Cardiac muscle cell (in vitro differentiated cells and primary cell): ENCODE measurements at places on chromosomes 6 and 20.

GRCh38 chr20:45100563-45101245, at the start of gene KCNS1:
Gene KCNS1 (minus strand): TSS chr20:45101127. CDS start chr20:45099236, 1,891 bp downstream.
- H3K27me3 ChIP-seq: peaks cover 56% of the 10 kb centered on the region
- no peak within 1 kb of the TSS for H3K4me3 ChIP-seq
- DNase-seq: peak; percentile 49
- no peak within 1 kb of the TSS for H3K27ac ChIP-seq
- H3K36me3 ChIP-seq: no peaks in the 10 kb centered on the region
- H3K4me1 ChIP-seq: no peaks in the 10 kb centered on the region

DNA sequence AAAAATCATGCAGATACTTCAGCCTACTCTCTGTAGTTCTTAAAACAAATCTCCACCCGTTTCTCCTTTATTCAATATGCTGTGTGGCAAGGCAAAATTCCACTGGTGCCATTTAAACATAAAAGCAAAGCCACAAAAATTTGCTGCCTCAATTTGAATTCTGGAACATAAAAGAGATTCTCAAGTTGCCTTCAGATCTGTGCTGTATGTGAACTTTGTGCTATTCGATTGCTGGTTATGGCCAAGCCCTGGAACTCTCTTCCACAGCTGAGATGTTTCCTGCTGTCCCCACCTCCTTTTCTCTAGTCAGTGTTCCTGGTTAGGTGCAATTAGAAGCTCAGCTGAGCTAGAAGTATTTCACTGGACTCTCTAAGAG, 395.3 kb upstream of the BTBD3 start:
- DNase-seq: peak; percentile 2
- H3K4me3 ChIP-seq: no peak overlapping the region
- no peaks in the 10 kb centered on the region for H3K4me1 ChIP-seq
- no peak overlapping the region for H3K27ac ChIP-seq
- H3K36me3 ChIP-seq: no peaks in the 10 kb centered on the region

- H3K27ac ChIP-seq: no peak overlapping the region
- no peak overlapping the region for H3K4me3 ChIP-seq
- no peaks in the 10 kb centered on the region for H3K27me3 ChIP-seq
- H3K36me3 ChIP-seq: no peaks in the 10 kb centered on the region
These were observed 15.2 kb downstream of the APMAP start for GRCh38 chr20:24977336-24977735.

DNA sequence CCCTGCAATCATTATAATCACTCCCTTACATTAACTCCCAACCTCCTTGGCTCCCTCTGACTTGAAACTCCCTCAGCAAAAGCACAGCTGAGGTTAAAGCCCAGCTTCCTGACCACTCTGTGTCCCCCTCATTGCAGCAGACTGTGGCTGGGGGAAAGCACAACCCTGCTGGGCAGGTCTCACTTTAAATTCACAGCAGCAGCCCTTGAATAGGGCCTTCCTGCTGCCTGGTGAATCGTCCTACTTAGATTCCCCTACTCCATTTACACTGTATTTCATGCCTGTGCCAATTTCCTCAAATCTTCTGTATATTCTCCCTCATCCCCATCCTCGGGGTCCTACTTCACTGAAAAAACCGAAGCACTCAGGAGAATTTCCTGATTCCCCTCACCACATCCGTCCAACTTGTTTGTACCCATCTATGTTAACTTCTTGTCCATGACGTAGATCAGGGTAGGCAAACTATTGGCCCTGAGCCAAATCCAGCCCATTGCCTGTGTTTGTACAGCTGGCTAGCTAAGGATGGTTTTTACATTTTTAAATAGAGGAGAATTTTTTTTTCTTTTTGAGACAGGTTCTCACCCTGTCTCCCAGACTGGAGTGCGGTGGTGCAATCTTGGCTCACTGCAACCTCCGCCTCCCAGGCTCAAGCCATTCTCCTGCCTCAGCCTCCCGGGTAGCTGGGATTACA, 31.5 kb upstream of the GCM1 start:
- no peaks in the 10 kb centered on the region for H3K36me3 ChIP-seq
- no peaks in the 10 kb centered on the region for H3K27me3 ChIP-seq
- no peak overlapping the region for H3K27ac ChIP-seq
- H3K4me3 ChIP-seq: no peak overlapping the region
- peak; percentile 72 for DNase-seq
- no peaks in the 10 kb centered on the region for H3K4me1 ChIP-seq

DNA sequence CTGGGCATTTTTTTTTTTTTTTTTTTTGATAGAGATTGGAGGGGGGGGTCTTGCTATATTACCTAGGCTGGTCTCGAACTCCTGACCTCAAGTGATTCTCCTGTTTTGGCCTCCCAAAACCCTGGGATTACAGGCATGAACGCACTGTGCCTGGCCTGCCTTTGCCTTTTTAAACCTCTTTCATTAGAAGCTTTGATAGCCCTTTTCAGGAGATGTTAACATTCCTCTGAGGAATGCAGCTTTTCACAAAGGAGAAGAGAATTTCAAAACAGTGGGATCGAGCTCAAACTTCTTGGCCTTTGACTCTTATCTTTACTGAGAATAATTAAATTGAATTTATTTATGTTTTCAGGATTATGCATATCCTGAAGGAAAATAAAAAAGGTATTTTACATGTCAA, 31.3 kb downstream of the SLC26A8 start:
- H3K4me3 ChIP-seq: no peak overlapping the region
- no peaks in the 10 kb centered on the region for H3K36me3 ChIP-seq
- H3K4me1 ChIP-seq: no peaks in the 10 kb centered on the region
- no peak for DNase-seq
- no peaks in the 10 kb centered on the region for H3K27me3 ChIP-seq

DNA sequence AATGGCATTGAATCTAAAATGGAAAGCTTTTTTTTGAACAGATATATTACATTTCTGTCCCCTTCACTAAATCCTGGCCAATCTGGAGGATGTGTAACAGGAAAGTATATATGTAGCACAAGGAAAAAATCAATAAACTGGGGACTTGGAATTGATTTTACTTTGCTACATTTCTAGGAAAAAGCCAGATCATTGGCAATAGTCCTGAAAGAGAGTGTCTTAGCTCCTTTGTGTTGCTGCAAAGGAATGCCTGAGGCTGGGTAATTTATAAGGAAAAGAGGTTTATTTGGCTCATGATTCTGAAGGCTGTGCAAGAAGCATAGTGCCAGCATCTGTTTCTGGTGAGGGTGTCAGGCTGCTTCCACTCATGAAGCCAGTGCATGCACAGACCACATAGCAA, 574.9 kb downstream of the HTR1B start:
- DNase-seq: no peak
- H3K27ac ChIP-seq: no peak overlapping the region
- H3K4me1 ChIP-seq: no peaks in the 10 kb centered on the region
- no peak overlapping the region for H3K4me3 ChIP-seq
- no peaks in the 10 kb centered on the region for H3K36me3 ChIP-seq
- no peaks in the 10 kb centered on the region for H3K27me3 ChIP-seq

GRCh38 chr20:32495949-32496348, 89.2 kb downstream of the NOL4L start:
- no peak overlapping the region for H3K4me3 ChIP-seq
- no peak for DNase-seq
- no peak overlapping the region for H3K27ac ChIP-seq
- peaks cover 25% of the 10 kb centered on the region for H3K4me1 ChIP-seq
- H3K27me3 ChIP-seq: no peaks in the 10 kb centered on the region

DNA sequence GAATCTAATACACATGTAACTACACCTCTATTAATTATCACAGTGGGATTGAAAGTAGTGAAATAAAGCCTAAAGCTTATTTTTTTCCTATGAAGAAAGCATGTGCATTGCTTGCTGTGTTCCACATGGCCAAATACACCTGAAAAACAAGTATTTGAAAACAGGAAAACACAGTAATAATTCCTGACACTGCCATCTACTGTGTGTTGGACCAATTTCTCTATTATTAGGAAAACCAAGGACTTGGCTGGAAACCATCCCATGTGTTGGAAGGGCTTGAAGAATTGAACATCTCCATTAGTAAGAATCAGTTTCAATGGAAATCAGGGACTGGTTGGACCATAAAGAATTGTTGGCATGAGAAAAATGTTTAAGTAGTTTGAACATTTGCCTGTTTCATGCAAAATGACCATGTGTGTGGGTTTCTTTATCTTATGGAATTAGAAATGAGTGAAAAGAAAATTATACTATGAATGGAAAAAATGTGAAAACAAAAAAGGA, 124.1 kb downstream of the PHF3 start:
- H3K4me1 ChIP-seq: no peaks in the 10 kb centered on the region
- H3K27me3 ChIP-seq: no peaks in the 10 kb centered on the region
- H3K27ac ChIP-seq: no peak overlapping the region
- H3K4me3 ChIP-seq: no peak overlapping the region

DNA sequence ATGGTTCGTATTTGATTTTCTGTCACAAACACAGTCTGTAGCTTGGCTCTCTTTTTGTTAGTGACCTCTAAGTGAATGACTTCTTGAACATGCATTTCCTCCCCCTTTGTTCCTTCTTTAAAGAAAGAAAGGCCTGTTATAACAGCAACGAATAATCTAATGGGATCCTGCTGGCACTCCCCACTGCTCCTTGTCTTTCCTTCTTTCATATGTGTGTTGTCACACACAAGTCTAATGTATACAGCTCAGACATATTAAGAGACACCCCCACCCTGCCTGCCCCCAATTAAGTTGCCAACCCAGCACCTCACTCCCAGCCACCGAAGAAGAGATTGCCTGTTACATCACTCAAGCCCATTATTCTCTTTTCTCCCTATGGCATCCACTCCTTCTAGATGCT, 4.9 kb upstream of the SAMD5 start:
- H3K27ac ChIP-seq: no peak overlapping the region
- no peak overlapping the region for H3K4me3 ChIP-seq
- H3K27me3 ChIP-seq: peaks cover 43% of the 10 kb centered on the region
- H3K4me1 ChIP-seq: no peaks in the 10 kb centered on the region

DNA sequence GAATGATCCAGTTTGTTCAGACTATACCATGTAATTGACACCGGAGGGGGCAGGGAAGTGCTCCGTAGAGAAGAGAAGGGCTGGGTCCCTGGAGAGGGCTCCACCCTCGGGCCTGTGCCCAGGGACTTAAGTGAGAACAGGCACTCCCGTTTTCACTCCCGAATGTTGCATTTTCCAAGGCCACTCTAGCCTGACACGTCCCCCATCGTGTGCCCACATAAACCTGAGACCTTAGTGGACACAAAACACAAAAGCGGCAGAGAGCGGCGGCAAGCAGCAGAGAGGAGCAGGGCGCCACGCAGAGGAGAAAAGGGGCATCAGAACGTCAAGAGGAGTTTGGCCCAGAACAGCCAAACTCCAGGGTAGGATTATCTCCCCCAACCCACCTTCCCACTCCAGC, 1405.1 kb downstream of the GRIK2 start:
- H3K36me3 ChIP-seq: no peaks in the 10 kb centered on the region
- DNase-seq: no peak
- H3K27me3 ChIP-seq: no peaks in the 10 kb centered on the region
- no peak overlapping the region for H3K27ac ChIP-seq

- no peaks in the 10 kb centered on the region for H3K36me3 ChIP-seq
- DNase-seq: no peak
- no peak overlapping the region for H3K4me3 ChIP-seq
- no peak overlapping the region for H3K27ac ChIP-seq
- H3K27me3 ChIP-seq: no peaks in the 10 kb centered on the region
These were observed 36.7 kb downstream of the AGPAT4 start for GRCh38 chr6:161237176-161237575.

DNA sequence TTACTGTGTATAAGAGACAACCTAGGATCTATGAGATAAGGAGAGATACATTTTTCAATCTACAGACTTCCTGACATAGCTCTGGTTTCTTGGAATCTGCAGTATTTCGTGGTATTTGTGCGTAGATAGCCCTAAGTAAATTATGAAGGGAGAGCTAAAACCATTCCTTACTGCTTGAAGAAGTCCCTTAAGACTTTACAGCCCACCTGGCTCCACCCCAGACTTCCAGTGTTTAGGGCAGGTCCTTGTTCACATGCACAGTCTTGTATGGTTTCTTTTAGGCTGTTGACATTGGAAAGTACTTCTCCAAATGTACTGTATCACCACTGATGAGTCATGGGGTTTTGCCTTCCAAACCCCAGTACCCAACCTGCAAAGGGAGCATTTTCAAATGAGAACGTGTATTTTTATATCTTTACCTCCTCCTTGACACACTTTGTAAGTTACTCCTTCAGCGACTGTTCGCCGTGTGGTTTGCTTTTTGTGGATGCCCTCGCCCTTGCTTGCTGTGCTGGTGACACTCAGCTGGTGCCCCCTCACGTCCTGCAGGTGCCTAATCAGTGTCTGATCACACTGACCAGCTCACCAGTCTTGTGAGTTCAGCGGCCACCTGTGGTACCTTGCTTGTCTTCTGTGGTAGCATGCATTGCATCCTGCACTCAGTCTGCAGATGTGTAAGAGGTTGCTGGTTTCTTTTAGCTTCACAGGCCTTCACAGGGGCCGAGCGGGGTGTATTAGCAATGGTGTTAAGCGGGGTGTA, 73.3 kb downstream of the IGF2R start:
- H3K4me3 ChIP-seq: no peak overlapping the region
- H3K27ac ChIP-seq: no peak overlapping the region
- H3K4me1 ChIP-seq: no peaks in the 10 kb centered on the region

DNA sequence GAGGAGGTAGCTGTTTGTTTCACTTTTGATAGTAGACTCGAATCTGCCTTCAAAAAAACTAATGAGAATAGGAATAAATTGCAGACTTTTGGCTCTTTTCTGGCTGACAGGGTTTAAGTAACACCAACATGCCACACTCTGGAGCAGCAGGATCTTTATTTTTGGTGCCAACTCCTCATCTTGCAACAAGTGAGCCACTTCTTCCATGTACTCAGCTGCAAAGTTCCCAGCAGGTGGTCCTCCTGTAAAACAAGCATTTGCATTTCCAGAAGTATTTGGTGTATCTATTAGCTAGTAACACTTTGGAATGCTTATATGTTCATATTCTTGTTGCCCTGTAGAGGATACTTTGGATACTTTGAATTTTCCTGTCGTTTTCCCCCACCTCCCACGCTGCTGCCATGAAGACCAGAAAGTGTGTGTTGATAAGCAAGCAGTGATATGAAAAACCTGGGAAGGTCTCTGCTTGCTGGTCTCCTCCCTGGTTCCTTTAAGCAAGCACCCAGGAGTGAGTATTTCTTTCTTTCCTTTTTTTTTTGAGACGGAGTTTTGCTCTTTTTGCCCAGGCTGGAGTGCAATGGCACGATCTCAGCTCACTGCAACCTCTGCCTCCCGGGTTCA, 1.0 kb downstream of the ARMH2 start:
- H3K36me3 ChIP-seq: no peaks in the 10 kb centered on the region
- H3K27me3 ChIP-seq: no peaks in the 10 kb centered on the region
- DNase-seq: no peak
- H3K4me1 ChIP-seq: peaks cover 24% of the 10 kb centered on the region
- no peak overlapping the region for H3K4me3 ChIP-seq

GRCh38 chr6:28090917-28091586, 10.7 kb downstream of the ZNF165 start:
- no peak for DNase-seq
- no peaks in the 10 kb centered on the region for H3K36me3 ChIP-seq
- H3K27ac ChIP-seq: no peak overlapping the region
- no peaks in the 10 kb centered on the region for H3K4me1 ChIP-seq

- H3K4me1 ChIP-seq: no peaks in the 10 kb centered on the region
- no peak for DNase-seq
- H3K27ac ChIP-seq: no peak overlapping the region
- H3K27me3 ChIP-seq: no peaks in the 10 kb centered on the region
- no peak overlapping the region for H3K4me3 ChIP-seq
These were observed 22.0 kb upstream of the MAS1L start for GRCh38 chr6:29509711-29510110.

GRCh38 chr20:49983123-49983847, 505 bp downstream of the SNAI1 start:
- H3K4me3 ChIP-seq: peak overlapping the region; percentile 62
- peaks cover 12% of the 10 kb centered on the region for H3K4me1 ChIP-seq
- no peak for DNase-seq
- no peak overlapping the region for H3K27ac ChIP-seq

GRCh38 chr20:9660236-9660868, 146.0 kb downstream of the LAMP5 start:
- H3K4me1 ChIP-seq: no peaks in the 10 kb centered on the region
- no peaks in the 10 kb centered on the region for H3K36me3 ChIP-seq
- DNase-seq: peak; percentile 79
- H3K27me3 ChIP-seq: peaks cover 2% of the 10 kb centered on the region
